Stimulated activated CD8-positive, alpha-beta memory T cell treated with anti-CD3 and anti-CD28 coated beads, Interleukin-15, amount 100 ng/mL, for 24 hours (primary cell): ENCODE measurements at places on chromosomes 12 and 14.

GRCh38 chr12:94329366-94329765 lies 130.3 kb downstream of the CEP83 start:
- no peak for DNase-seq

DNA sequence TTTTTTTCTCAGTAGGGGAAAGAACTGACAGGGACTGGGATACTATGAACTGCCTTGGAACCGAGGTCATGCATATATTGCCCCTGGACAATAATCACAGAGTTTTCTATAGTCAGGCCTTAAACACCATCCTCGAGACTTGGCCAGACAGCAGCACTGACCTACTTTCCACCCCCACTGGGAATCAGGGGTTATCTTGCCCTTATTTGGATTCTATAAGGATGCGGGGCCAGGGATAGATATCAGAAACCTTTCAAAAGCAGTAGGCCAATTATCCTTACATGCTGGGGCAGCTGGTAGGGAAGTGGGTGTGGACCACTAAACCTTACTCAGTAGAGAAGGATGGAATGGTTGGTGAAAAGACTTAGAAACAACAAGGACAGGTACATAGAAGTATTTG lies 2.0 kb downstream of the ZNF219 start:
- no peak for DNase-seq

- no peak for DNase-seq
Observed at GRCh38 chr12:56278905-56279304, 12.2 kb downstream of the COQ10A start.

DNA sequence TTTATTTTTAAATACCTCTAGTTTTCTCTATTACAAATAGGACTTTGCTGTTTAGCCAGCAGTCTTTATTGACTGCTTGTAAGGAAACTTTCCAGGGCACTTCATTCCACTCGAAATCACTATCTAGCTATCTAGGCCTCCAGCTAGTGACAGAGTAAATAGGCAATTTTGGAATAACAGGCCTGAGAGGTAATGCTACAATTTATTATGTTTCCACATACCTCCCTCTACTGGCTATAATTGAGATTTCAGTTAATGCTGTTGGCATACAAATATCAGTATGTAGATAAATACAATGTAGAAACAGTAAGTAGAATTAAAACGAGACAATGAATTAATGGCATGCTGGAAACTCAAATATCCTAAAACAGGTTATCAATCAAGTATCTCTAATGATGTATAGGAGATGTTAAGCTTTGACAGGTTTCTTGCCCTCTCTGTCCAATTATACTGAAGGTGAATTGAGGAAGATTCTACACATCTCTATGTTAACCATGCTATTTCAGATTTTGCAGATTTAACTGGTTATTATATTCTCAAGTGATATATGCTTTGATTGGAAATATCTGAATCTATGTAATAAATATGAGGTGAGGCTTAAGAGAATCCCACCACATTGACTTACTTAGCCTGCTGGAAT lies 7.2 kb downstream of the DTD2 start:
- no peak for DNase-seq

- DNase-seq, result no peak
Observed at GRCh38 chr12:49556391-49557186, 11.4 kb downstream of the MCRS1 start.

- no peak for DNase-seq
Observed at GRCh38 chr12:124419292-124420040, 124.6 kb downstream of the RFLNA start.

DNA sequence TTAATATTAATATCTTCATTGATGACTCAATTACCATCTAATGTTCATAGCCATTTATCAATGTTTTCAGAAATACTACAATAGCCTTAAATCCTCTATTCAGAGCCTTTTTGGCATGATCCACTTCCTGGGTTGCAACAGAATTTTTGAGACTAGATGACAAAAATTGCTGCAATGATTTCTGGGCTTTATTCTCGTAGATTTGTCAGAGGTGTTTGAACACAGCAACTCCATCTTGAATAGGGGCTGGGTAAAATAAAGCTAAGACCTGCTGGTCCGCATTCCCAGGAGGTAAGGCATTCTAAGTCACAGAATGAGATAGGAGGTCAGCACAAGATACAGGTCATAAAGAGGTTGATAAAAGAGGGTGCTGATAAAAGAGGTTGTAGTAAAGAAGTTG lies 165.8 kb upstream of the CNOT2 start:
- no peak for DNase-seq

- DNase-seq, result no peak
Observed at GRCh38 chr14:26265170-26265685, 332.6 kb downstream of the NOVA1 start.

DNA sequence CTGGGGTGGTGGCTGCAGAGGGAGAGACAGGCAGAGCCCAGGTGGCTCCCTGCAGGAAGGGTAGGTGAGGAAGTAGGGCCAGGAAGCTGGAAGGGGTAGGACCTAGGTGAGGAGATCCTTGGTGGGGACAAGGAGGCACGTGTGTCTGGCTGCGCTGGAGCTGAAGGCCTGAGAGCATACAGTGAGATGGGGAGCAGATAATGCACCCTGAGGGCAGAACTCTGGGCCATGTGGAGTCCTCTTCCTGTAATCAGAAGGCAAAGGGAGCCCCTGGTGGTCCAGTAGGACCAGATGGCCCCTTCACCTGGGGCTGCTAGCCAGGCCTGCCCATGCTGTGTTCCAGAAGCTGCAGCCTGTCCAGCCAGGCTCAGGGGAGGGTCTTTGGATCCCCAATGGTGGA lies 15.3 kb upstream of the KRT80 start:
- no peak for DNase-seq

- no peak for DNase-seq
Observed at GRCh38 chr12:63301311-63301710, 150.3 kb upstream of the AVPR1A start.

- no peak for DNase-seq
Observed at GRCh38 chr14:51954657-51955056, 34.7 kb upstream of the RTRAF start.

DNA sequence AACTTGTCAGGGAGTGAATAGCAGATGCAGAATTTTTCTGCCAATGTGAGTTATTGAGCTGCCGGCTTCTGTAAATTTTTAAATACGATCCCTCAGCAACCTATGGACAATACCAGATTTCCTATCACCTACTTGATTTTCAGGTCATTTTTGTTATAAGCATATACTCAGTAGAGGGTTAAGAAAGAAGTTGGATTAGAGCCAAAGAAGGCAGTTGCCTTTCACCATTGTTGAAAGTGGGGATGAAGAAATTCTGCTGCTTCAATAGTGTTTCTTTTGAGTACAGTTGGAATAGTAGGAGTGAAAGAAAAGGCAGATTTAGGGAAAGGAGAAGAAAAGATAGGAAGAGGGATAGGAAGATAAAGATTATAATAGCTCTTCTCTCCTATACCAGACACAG lies 197.1 kb downstream of the ATP23 start:
- no peak for DNase-seq

- DNase-seq, result no peak
Observed at GRCh38 chr12:119340578-119340977, 6.0 kb downstream of the CCDC60 start.

DNA sequence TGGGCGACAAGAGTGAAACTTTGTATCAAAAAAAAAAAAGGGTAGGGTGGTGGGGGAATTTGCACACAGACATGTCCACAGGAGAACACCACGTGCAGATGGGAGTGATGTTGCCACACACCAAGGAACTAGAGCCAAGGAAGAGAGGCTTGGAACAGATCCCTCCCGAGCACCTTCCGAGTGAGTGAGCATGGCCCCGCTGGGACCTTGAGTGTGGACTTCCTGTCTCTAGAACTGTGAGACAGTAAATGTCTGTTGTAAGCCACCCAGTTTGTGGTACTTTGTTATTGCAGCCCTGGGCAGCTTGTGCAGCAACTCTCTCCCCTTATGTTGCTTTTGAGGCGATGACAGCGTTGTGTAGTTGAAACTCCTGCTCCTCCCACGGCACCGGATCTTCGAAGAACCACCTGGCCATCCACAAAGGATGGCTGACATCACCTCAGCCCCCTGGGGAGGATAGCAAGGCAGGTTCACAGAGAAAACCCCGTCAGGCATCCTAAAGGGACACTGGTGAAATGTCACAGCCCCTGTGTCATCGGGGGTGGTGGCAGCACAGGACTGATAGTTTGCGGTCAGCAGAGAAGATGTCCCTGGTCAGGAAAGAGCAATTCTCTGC lies 54.7 kb upstream of the PLEKHG3 start:
- DNase-seq, result no peak

- DNase-seq, result no peak
Observed at GRCh38 chr12:31629756-31630732, 29.4 kb upstream of the ETFBKMT start.

DNA sequence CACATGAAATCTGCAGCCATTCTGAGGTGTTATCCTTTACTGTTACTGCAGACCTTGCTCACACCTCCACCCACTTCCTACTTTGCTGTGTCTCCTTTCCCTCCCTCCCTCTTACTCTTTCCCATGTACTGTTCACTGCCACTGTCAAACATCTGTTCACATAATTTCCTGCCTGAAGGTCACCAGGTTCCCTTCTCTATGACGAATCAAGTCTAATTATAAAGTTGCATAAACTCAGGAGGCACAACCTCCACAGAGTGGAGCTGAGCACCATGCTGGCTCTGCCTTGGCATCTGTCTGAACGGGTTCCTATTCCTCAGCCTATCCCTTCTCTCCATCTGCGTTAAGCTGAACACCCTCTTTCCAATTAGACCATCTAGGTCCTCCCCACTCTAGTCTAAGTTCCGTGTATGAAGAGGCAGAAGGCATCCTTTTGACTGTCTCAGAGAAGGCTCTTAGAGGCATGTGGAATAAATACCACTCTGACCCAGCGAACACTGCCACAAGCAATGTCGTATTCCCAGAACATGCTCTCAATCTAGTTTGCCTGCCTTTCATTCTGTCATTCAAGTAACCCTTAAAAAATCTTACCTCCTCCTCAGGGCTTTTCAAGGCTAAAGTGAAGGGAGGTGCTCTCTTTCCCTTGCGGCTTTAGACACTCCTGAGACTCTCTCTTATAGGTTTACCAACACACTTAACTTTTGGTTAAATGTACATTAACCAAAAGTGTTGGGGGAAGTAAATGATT lies 48.7 kb downstream of the ACADS start:
- DNase-seq, result no peak

DNA sequence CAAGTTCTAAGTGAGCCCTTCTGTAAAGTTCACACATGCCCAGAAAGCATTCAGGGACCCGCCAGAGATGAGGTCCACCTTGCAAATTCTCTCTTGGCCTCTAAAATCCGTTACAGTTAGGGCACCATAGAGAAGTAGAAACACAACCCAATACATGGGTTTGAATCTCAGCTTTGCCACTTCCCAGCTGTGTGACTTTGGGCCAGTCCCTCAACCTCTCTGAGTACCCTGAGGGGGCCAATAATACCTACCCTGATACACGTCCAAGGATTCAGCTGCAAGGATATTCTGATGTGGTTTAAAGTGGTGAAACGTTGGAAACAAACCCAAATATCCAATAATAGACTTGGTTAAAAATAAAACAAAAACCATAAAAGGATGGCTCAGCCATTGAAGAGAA lies 11.7 kb downstream of the LHX5 start:
- no peak for DNase-seq

GRCh38 chr14:44795725-44796124 lies 166.0 kb downstream of the KLHL28 start:
- no peak for DNase-seq

DNA sequence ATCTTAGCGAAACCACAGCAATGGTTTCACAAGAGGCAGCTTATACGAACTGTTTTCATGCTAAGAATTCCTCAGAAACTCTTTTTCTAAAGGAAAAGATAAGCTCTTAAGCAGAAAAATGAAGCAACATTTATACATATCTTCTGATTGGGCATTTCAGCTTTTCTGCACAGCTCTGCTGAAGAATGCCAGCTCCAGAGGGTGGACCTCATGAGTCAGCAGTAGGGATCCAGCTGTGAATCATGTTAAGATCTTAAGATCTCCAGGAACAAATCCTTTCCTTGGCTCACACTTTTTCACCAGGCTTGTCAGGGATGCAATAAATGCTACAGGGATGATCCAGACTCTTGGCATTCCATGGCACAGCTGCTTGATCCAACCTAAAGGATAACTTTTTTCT lies 477.1 kb upstream of the CCDC196 start:
- no peak for DNase-seq

GRCh38 chr14:97887690-97888089 lies 1090.5 kb downstream of the VRK1 start:
- no peak for DNase-seq

- no peak for DNase-seq
Observed at GRCh38 chr14:38862366-38862765, 240.7 kb downstream of the SEC23A start.

DNA sequence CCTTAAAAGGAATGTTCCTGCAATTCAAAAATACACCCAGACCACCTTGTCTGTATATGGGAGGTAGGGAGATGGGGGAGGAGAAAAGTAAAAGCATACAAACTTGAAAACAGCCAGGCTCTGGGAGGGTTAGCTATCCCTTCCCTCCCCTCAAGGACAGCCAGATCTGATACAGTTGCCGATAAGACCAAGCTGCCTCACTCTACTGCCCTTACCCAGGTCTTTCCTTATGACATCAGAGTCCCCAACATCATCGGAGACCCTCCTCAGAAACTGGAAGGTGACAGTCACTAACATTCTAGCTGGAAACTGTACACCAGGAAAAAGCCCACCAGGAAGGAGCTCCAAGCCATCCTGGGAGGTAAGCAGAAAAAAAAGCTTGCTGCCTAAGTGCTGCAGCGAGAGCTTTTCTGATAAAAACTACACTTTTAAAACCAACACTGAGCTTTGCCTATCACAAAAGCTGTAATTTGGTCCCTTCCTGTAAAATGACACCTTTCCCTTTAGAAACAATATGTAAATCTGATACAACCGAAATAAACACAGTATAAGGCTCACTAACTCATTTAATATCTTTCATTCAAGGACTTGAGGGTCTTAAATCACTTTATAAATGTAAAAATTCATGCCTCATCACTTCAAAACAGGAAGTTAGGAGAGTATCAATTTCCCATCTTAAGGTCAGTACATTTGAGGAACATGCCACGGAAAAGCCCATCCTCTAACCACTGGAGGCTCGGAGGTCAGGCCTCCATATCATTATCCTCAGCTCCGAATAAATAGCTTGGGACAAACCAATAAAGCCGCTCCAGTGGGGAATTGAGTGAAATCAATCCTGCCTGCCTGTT lies 20.4 kb upstream of the PLEKHH1 start:
- DNase-seq, result no peak

DNA sequence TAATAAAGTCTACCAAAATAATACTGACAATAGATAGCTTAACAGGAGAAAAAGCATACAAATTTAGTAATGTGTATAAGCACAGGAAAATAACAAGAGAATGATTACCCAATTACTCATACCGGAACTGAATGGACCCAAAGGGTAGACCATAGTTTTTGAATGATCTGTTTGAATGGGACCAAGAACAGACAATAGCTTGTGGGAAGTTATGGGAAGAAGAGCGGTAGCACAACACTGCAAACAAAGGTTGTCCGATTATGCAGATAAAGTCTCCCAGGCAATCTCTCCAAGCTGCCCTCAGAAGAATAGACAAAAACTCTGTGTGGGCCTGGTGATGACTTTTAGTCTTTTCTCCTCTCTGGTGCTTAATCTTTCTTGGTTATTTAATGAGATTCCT lies 96.6 kb upstream of the NEDD1 start:
- no peak for DNase-seq

GRCh38 chr14:86799244-86799647 lies 1193.7 kb downstream of the GALC start:
- no peak for DNase-seq

- DNase-seq, result no peak
Observed at GRCh38 chr12:52527121-52527800, 7.1 kb upstream of the KRT5 start.
